ENCODE measurements at places on chromosomes 2 and 18.

DNA sequence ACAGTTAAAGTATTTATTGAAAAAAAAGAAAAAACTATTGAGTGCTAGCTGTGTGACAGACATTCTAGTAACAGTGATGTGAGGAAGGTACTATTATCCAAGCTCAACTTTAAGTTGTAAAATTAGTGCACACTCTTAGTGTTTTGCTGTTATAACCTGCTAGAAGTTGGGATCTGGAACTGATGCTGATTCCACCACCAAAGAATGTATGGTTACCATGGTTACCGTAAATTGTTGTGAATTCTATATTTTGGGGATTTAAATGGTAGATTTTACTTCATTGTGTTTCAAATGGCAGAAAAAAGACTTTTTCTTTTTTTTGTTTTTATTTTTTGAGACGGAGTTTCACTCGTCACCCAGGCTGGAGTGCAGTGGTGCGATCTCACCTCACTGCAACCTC, 5.3 kb downstream of the AGFG1 start:
- no peak for DNase-seq

DNA sequence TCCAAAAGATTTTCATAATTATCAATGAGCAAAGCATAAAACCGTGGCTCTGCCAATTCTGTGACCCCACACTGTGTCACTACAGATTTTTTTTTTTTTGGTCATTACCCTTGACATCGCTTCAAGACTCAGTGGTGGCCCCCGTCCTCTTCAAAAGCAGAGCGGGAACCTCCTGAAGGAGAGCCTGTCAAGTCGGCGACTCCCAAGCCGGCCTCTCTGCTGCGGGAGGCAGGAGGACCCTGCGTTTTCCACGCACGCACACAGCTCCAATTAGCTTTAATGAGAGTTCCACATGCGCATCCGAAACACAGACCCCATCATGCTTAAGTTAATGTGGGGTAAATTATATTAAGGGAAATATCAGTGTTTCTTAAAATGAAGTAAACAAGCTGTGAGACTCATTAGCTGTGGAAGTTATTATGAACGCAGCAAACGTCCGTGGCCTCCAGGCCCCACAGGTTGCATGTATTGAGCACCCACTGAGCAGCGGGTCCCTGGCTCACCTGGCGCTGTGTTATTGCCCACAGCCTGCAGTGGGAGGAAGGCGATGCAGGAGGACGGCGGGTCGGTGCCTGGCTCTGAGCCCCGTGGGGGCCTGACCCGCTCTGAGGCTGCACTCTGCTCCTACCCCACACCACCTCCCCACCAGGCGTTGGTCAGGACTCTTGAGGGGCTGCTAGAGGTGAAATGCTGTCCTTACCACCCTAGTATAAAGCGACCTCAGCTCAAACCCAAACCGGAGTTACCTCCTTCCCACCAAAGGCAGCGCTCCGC, 181.0 kb upstream of the SALL3 start:
- DNase-seq: no peak

DNA sequence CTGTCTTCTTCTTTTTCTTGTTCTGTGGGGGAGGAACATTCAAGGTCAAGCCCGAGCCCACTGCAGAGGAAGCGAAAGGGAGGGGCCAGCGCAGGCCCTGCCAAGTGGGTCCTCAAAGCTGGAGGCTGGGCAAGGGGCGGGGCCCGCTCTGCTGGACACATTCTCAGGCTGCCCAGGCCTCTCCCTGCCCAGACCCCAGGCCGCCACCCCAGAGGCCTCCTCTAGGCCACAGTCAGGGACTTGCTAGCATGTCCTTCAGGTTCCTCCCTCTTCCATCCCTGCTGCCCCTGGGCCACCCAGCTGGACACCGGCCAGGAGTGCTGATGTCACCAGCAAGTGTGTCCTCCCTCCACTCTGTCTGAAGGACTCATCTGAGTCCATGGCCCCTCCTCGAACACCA, 44.1 kb downstream of the KIF1A start:
- no peak for DNase-seq

GRCh38 chr18:49014605-49015267, 64.0 kb upstream of the SMAD7 start:
- no peak for DNase-seq

GRCh38 chr2:177445200-177445599, 52.6 kb downstream of the AGPS start:
- no peak for DNase-seq

DNA sequence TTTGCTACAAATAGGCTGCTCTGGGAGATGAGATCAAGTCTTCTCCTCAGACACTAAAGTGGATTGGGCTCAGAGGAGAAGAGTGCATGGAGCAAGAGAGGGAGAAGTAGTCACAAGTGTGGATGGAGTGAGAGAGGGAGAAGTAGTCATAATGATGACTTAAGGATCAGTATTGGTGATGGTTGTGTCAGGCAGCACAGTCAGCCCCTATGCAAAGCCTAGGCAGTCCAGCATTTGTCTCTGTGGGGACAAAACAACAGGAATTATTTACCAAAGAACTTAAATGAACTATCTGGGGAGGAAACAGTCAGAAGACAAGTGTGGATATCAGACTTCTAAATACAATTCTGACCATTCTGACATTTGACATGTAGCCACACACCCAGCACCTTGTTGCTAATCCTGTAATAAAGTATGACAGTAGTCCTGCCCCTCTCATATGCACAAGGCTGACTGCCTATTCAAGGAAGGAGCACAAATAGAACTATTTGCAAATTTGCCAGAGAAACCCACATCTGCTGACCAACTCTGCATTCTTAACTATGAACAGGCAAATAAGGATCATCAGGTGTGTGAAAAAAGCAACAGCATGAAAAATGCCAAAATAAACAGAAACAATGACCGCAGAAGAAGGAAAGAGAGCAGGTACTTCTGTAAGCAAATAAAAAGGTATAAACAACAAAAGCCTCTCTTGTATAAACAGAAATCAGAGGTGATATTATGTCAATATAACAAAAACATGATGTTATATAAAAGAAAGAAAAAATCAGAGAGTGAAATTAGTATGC, 1597.9 kb upstream of the ACVR2A start:
- DNase-seq: no peak

GRCh38 chr2:128474036-128474955, 155.6 kb upstream of the HS6ST1 start:
- DNase-seq: no peak

DNA sequence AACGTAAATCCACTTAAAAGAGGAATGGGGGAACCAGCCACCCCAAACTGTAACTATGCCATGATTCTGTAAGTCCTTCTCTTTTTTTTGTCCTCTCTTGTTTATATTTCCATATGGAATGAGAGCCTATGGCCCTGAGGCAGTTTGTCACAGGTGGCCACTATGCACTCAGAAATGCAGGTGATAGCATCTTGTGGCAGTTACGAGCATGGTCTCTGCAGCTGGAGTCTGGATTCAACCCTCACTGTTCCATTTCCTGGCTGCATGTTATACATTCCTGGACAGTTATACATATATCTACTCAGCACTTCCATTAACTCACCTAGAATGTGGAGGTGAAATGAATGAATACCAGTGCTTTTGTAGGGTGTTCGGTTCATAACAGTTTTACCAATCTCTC, 291.5 kb upstream of the FANCL start:
- DNase-seq: no peak

All from CD4-positive, alpha-beta T cell treated with Interleukin-4 for 1 hour (primary cell).